GM18507 (cell line): ENCODE measurements at places on chromosomes 11 and 22.

DNA sequence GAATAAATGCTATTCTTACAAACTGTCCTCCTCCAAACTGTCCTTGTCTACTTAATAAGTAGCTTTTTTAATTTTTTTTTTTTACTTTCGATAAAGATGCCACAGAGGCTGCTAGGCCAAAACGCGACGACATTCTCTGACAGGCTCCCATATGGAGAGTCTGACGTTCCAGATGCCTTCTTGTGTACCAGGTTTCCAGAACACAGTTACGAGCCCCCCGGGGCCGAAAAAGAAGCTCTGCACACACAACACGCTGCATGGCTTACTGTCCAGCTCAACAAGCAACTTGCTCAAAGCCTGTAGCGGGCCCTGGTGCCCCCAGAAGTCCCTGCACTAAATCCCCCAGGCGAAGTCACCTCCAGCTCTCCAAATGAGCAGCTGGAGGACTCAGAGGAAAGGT, 39.3 kb downstream of the LARGE1 start:
- DNase-seq: no peak

- DNase-seq: no peak
Measured at GRCh38 chr11:75365711-75366181, 14.3 kb upstream of the ARRB1 start.

DNA sequence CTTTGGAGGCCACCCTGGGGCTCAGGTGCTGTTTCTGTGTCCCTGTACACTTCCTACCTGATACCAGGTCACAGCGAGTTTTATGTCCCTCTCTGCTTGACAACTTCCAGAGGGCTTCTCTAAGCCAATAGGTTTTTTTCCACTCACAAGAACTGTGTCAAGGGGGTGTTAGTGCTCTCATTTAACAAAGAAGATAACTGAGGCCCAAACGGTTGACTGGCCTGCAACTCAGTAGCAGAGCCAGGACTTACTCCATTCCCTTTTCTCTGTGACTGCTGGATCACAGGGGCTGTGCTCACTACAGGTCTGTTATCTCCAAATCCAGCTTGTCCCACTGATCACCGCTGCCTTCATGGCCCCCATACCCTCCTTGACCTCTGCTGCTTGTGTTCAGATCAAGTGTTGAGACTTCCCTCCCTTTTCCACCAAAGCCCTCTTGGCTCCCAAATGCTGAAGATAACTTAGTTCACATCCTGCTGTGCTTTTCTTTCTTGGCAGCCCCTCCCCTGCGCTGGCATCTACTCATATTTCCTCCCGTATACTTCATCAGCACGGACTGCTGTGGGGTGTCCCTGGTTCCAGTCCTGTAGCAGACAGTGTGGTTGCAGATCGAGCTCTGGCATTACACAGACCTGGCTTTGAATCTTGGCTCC, 41.3 kb downstream of the POU2F3 start:
- DNase-seq: no peak

DNA sequence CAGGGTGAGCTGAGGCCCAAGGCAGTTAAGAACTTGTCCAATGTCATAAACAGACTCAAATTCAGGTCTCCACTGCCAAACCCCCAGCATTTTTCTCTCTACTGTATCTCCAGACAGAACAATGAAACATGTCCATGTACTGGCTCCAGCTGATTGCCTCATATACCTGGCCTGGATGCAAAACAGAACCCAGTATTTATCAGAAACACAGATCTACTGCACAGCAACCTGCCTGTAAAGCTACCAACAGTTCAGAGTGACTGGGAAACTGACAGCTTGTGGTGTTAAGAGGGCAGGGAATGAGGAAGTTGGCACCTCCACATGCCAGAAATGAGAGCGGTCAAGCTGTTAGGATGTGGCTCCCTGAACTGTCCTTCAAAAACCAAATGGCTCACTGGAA, 41.6 kb downstream of the C11orf71 start:
- DNase-seq: no peak

DNA sequence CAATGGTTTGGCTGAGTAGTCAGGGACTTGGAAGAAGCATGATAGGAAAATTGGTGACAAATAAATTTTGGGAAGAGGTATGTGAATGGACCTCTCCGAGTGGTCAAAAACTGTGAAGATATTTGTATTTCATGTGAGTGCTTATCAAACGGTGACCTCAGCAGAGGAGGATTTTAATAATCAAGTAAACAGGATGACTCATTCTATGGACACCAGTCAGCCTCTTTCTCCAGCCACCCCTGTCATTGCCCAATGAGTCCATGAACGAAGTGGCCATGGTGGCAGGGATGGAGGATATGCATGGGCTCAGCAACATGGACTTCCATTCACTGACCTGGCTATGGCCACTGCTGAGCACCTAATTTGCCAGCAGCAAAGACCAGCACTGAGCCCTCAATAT, 21.2 kb downstream of the MS4A4E start:
- DNase-seq: no peak

DNA sequence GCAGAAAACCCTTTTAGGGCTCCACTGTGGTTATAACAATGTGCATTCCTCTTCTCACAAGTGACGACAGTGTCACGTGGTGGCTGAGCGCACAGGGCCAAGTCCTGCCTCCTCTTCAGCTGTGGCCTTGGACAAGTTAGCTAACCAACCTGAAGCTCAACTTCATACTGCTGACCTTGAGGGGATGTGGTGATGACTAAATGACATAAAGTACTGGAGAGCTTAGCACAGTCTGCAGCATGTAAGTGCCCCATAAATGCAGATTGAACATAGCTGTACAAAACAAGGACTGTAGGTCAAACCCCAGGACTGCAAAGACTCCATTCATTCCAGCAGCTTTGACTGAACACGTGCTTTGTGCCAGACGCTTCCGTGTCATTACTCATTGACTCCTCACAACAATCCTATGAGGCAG, 20.1 kb upstream of the MRGPRX2 start:
- no peak for DNase-seq

DNA sequence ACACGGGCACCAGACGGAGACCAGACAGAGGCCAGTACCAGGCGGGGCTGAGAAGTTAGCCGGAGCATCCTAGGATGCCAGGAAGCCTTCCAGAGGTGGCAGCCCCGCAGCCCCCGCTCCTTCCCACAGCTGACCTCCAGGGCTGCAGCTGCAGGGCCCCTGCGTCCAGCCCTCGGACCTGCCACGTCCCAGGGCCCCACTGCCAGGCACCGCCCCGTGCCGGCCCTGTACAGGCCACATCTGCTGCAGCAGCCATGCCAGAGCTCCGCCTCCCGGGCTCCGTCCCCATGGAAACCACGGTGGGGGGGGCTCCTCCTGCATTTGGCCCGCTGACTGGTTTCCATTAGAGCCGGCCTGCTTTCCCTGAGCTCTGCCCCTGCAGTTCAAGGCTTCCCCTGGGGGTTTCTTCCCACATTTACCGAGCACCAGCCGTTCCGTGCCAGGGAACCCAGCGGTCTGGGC, 62.5 kb upstream of the PPARA start:
- no peak for DNase-seq

GRCh38 chr11:66979336-66979980, 4.4 kb downstream of the C11orf86 start:
- no peak for DNase-seq

GRCh38 chr11:44581246-44581645, 15.8 kb downstream of the CD82 start:
- no peak for DNase-seq

DNA sequence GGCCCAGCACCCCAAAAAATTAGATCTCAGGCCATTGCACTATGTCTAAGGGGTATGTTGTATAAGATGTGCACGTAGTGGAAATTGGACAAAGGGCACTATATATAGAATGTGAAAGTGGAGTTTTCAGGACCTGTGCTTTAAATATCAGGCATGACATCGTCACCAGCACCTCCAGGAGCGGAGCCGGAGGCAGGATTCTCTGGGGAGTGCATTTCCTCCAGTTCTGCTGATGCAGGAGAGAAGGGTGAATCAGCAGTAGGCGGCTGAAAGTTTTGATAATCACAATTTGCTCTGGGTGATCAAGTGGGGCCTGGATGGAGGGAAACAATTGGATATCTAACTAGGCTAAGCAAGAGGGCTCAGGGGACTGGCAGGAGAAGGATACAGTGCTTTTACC, 69.1 kb upstream of the NTM start:
- no peak for DNase-seq

DNA sequence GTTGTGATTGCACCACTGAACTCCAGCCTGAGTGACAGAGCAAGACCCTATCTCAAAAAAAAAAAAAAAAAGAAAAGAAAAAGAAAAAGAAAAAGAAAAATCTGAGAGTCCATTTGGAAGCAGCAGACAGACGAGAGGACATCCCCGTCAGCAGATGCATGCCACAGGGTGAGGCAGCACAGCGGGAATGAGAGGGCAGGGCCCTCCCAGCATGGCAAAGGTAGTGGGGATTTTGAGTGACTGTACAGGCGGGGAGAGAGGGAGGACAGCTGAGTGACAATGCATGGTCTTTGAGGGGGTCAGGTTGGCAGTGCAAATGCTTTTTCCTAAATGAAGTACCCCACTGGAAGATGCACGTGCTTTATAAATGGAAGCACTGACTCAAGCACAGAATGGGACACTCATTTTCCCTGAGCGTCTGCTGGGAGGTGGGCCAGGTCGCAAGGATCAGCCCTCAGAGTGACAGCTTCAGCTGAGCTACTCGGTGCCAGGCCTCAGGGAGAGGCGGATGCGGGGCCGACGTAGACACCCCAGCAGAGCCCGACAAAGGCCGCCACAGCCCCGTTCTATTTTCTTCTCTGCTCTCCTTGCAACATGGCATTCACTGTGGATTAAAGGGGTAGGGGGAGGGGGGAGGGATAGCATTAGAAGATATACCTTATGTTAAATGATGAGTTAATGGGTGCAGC, 113.5 kb downstream of the SHANK2 start:
- DNase-seq: no peak

- DNase-seq: no peak
Measured at GRCh38 chr11:18307461-18308139, 14.3 kb downstream of the HPS5 start.

- DNase-seq: no peak
Measured at GRCh38 chr11:12496181-12497025, 119.0 kb downstream of the PARVA start.
